ENCODE measurements at places on chromosomes 4 and X.

- no peak for DNase-seq
These were observed 44.8 kb downstream of the GSX2 start for GRCh38 chr4:54144661-54145171.

DNA sequence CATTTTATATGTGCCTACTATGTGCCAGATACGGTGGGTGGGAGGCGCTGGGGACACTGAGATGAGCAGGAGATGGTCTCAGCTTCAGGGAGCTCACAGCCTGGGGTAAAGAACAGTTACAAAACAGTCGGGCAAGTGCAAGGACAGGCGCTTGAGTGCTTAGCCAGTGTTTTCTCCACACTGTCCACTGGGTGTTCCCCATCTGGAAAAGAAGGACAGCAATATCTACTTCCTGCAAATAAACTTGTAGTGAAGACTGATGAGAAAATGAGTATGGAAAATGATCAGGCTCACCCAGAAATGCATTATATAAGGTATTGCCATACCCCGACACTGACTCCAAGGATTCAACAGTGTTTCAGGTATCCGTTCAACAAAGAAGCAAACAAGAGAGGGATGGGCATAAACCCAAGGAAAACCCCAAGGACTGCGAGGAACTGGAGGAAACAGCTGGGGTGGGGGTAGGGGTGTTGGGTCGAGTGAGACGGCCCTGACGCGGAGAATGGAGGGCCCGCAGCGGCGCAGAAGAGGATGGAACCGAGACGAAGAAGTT, 835 bp downstream of the TMEM185A start:
- DNase-seq = no peak

- DNase-seq = no peak
These were observed 86.2 kb upstream of the BLTP1 start for GRCh38 chr4:122065915-122066314.

- DNase-seq = no peak
These were observed 20.8 kb downstream of the EIF4E start for GRCh38 chr4:98908182-98908581.

DNA sequence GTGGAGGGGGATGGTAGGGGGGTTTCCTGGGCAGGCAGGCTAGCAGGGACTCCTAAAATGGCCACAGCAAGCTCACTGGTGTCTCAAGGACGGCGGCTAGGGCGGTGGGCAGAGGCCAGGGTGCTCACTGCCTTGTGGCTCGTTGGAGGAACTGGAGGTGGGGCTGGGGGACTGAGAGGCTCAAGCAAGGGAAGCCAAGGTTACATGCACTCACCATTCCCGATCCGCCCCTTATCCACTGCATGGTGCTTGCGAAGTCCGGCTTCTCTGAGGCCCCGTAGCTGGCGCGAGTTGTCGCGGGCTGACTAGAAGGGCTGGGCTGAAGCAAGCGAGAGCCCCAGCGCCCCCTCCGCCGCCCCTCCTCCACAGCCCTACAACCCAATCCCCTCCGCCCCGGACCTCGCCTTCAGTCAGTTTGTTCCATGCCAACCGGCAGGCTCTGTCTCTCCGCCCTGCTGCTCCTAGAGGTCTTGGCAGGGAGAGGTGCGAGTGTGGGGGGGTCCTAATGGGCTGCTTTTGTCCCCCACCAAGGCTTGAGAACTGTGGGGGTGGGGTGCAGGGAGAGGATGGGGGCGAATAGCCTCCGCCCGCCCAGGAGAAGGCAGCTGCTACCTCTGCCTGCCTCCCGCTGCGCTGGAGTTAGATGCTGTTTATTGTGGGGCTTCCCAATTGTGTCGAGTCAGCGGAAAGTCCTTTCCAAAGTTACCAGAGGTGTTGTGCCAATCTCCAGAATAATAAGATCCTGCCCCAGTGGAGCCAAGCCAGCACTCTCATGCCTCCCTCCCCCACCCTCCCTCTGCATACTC, at the start of gene ARHGEF9:
Gene ARHGEF9, minus strand, starts transcription at position 313 of the 806 bp plus-strand sequence. Its CDS starts 69 bp downstream, at position 244.
- DNase-seq = no peak

GRCh38 chr4:59094505-59094904, 1984.3 kb upstream of the IGFBP7 start:
- no peak for DNase-seq

- DNase-seq = no peak
These were observed 33.9 kb downstream of the RNF150 start for GRCh38 chr4:141099326-141099725.

- no peak for DNase-seq
These were observed 66.8 kb upstream of the ATXN3L start for GRCh38 chrX:13386636-13387035.

DNA sequence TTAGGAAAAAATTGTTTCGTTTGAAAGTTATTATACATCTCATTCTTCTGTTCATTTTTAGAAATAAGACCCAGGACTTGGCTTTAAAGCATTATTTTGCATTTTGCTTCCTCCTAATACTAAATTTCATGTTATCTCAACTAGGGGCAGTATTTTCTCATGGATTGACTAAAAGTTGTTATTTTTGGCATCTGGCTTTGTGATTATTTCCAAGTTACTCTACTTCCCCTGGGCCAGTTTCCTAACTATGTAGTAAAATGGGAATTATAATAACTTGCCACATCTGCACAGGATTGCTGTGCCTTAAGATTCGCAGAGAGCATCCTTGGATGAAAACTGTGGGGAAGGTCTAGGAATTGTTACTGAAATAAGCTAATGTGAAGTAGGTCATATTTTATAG, 3.0 kb downstream of the RBPJ start:
- DNase-seq = no peak

DNA sequence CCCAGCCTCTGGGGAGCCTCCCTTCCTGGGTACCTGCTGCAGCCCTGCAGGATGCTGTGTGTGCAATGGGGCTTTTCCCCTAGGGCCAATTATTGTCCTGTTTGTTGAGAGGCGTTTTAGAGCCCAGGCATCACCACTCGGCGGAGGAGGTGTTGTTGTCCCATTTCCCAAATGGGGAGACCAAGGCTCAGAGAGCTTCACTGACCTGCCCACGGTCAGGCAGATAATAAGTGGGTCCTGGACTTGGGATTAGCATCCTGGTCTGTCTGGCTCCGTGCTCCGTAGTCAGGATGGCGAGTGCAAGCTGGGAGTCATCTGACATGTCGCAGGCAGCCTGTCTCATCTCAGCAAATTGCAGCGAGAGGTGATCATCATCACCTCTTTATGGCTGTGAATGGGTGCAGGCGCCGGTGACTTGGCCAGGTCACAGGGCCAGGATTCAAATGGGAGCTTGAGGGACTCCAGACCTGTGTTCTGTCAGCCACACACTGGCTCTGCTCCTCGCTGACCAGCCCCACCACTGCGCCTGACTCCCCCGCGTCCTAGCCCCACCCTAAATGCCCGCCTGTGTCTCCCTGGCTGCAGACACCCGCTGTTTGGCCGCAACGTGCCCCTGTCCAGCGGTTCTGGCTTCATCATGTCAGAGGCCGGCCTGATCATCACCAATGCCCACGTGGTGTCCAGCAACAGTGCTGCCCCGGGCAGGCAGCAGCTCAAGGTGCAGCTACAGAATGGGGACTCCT, 16.6 kb downstream of the HTRA3 start:
- DNase-seq = no peak

GRCh38 chrX:148609515-148610327, 109.3 kb downstream of the AFF2 start:
- no peak for DNase-seq

DNA sequence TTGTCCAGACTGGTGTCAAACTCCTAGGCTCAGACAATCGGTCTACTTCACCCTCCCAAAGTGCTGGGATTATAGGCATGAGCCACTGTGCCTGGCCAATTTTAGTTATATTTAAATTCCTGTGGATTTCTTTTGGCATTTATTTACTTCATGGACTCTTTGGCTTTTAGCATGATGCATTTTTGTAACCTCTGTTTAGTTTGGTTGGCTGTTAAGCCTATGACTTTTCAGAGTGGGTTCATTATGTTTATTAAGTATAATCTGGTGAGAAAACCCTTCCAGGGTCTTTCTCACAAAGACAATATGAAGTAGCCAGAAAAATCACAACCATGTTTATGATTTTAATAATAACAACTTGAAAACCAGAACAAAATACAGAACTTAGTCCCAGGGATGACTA, 49.4 kb downstream of the USP38 start:
- no peak for DNase-seq

DNA sequence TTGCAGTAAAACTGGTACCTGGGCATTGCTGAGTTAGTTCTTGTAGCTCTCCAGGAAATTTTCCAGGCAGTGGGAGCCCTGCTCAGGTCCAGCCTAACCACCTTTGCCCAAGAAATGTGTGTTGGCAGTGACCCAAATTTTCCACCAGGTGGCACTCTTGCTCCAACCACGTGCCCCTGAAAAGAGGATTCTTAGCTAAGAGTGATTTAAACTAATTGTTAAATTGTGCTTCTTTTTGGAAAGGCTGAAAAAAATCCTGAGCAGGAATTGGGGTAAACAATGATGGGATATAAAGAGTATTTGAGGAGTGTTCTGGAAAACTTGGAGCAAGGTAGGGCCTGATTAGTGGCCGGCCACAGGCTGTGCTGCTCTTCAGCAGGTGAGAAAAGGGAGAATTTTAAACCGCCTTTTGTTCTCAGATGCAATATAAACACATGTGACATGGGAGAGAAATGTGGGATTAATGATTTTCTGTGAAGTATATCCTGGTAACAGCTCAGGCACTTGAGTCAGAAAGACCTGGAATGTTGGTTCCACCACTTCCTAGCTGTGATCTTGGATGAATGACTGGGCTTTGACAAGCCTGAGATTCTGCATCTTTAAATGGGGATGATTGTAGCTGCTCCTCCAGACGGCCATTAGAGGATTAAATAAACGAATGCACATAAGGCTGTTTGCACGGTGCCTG, 219.6 kb downstream of the PTTG2 start:
- DNase-seq = peak; percentile 83

- no peak for DNase-seq
These were observed 6.8 kb upstream of the PNPLA4 start for GRCh38 chrX:7934026-7934425.

DNA sequence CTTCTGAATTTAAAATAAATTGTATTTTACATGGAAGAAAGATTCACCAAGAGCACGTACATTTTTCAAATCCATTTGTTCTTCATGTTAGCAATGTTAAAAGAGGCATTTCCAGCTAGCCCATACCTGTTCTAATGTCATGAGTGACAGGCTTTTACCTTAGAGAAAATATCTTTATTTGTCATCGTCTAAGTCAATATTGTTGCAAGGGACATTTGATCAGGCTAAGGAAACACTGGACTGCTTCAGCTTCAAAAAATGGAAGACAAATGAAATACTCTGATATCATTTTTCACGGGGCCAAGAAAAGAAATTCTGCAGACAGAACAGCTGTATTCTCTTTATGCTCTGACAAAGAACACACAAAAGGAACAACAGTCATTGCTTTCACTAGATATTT, 207.7 kb downstream of the RCHY1 start:
- DNase-seq = no peak

- no peak for DNase-seq
These were observed 138.8 kb upstream of the BANK1 start for GRCh38 chr4:101651778-101652177.

DNA sequence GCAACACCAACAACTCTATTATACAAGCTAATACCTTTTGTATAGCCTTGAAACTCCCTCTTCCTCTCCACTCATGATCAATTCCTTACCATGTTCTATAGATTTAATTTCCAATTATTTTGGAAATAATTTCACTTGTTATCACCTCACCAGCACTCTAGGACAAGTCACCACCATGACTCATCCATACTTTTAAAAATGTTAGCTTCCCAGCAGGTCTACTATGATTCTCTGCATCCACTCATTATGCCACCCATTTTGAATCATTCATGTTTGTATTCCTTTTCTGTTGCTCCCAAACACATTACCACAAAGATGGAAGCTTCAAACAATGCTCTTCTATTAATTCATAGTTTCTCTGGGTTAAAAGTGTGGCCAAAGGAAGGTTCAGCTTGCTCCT, 469.6 kb downstream of the PDGFC start:
- no peak for DNase-seq

GRCh38 chrX:24005028-24005427, 22.0 kb downstream of the KLHL15 start:
- DNase-seq = no peak

DNA sequence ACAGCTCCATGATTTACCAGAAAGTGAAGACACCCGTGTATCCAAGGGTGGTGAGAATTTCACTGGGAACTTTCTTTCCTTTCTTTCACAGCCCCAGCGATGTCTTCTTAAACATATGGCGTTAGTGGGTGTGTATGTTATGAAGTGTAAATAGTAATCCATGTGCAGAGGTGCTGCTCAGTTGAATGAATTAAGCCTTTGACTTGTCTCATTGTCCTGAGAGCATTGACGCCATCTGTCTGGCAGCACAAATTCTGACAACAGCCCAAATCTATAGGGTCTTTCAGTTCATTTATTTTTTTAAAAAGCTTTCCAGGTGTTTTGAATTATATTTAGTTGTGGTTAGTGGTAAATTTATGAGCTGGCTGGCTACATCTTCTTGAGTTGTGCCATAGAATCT, 69.4 kb downstream of the CLCN5 start:
- no peak for DNase-seq

DNA sequence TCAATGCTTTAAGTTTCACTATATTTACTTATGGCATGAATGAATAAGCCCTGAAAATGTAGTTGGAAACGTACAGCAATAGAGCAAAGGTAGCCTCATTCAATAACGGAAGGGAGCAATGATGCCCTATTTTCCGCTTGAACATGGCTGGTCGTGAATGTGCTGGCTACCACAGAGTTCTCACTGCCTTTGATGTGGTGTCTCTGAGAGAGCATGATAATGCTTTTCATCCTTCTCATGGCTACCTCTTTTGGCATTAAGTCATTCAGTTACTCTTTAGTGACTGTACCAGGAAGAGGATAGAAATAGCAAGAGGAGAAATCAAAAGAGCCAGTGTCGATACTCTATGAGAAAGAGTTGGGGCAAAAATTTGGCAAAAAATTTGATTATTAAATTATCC, 308.0 kb downstream of the PPP3CA start:
- no peak for DNase-seq

DNA sequence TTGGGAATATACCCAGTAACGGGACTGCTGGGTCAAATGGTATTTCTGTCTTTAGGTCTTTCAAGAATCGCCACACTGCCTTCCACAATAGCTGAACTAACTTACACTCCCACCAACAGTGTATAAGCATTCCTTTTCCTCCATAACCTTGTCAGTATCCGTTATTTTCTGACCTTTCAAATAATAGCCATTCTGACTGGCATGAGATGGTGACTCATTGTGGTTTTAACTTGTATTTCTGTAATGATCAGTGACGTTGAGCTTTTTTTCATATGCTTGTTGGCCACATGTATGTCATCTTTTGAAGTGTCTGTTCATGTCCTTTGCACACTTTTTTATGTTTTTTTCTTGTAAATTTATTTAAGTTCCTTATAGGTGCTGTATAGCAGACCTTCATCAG, 81.2 kb downstream of the ADAM29 start:
- no peak for DNase-seq

- DNase-seq = peak; percentile 58
These were observed 146.4 kb downstream of the GPC3 start for GRCh38 chrX:133838761-133839676.

- DNase-seq = no peak
These were observed 95.7 kb downstream of the ANTXR2 start for GRCh38 chr4:79977131-79977840.

DNA sequence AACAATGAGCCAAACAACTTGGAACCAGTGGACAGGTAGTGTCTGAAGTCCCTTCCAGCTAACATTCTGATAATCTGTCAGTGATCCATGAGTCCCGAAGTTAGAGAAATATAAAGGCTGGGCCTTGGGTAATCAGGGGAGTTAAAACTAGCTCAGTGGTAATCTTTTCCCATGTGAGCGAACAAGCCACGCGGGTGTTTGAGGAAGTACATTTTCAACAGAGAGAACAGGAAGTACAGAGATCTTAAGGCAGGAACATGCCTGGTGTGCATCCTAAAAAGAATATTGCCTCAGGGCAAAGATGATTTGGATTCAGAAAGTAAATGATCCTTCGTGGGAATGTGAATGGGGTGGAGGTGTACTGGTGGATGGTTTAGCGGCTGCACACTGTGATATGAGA, 42.9 kb downstream of the FNIP2 start:
- peak; percentile 44 for DNase-seq

All from mucosa of gallbladder (tissue), 1 donor.